ENCODE measurements at places on chromosomes 3 and 15.

- no peak for DNase-seq
These were observed 27.7 kb downstream of the ABHD17C start for GRCh38 chr15:80722811-80723210.

DNA sequence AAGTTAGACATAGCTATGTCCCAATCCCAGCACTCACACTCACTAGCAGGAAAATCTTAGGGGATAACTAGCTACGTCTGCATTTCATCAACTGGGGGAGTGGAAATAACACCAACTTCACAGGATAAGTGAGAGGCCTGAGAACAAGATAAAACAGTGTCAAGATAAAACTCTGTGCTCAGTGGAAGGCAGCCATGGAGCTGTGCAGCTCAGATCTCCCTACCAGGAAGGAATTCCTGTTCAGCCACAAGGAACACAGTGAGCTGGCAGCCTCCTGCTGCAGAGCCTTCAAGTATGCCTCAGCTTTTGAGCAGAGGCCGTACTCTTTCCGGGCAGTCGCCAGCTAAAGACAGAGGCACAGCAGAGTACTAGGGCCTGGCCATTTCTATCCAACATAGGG is 115.8 kb upstream of the TOPAZ1 start:
- DNase-seq, result no peak

- DNase-seq, result no peak
These were observed 5.5 kb upstream of the TSPAN3 start for GRCh38 chr15:77076323-77076915.

DNA sequence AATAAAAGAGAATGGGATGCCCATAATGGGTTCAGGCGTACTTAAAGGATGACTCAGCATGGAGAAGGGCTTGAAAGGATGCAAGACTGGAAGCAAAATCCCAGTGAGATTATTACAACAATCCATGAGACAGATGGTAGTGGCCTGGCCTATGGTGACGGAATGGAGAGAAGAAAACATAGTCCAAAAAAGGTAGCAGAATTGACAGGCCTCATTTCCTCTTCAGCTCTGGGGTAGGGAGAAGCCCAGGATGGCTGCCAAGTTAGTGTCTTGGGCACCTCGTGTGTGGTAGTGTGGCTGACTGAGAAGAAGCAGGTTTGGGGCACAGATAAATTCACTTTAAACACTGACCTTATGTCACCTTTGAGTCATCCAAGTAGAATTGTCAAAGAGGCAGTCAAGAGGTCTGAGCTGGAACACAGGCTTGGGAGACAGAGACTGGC is 18.1 kb downstream of the MB21D2 start:
- DNase-seq, result no peak

DNA sequence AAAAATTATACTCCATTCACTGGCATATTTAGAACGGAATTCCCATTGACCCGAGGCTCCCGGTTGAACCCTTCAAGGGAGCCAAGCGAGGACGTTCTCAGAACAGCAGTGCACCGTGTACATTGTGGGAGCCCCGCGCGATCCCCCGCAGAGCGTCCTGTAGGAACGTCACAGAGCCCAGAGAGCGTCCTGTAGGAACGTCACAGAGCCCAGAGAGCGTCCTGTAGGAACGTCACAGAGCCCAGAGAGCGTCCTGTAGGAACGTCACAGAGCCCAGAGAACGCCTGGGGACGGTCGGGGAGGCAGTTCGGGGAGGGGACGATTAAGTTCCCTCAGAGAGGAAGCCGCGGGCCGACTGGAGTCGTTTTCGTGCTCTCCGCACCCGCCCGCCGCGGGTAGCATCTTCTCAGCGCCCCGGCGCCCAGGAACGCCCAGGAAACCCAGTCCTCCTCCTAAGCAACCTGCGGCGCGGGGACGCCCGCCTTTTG is 506 bp upstream of the ATP1B3 start:
- DNase-seq, result no peak

DNA sequence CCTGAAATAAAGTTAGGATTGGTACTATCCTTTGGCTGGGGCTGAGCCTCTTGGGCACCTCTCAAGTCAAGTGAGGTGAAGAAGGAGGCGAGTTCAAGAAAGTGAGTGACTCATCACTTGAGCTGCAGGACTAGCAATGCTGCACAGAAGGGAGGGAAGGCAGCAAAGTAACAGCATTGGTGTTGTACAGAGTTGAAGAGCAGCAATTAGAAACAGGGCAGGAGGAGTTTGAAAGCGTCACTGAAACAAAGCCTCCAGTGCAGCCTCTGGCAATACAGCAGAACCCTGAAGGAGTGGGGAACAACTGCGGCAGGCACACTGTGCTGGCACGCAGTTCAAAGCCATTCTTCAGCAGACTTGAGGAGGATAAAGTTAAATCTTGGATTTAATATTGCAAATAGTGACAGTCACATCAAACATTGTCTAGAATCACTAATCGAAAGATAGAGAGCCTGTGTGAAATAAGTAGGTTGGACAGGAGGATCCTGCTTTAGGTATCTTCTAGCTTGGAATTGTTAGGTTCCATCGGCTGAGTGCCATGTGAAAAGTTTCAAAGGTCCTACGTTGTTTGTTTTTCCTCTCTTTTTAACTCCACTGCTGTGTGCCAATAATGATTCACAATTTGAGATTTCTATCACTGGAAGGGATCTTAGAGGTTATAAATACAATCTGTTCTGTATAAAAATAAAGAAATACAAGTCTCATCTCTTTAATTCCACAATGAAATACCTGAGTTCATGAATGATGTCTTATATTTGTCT is 479.8 kb downstream of the NAALADL2 start:
- no peak for DNase-seq

DNA sequence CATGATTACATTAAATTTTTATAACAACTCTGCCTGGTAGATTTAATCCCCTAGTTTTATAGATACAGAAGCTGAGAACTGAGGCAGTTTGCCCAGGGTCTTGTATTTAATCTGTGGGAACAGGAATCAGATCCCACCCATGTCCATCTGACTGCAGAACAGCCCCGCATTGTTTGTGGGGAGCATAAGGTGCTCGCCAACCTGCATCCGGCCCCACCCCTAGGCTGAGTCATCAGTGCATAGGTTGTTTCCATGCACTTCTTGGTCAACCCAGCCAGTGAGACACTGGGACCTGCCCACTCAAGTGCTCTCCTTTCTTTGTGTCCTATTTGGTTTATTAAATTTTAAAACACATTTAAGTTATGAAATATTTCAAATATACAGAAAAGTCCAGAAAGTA is 266.2 kb downstream of the OPA1 start:
- no peak for DNase-seq

Data from stimulated activated CD4-positive, alpha-beta T cell treated with anti-CD3 and anti-CD28 coated beads, TNF-alpha, amount 100 ng/mL, for 4 hours (primary cell).